ENCODE measurements at places on chromosomes 16 and 17.
A peak's percentile ranks its signal among the peaks of the same experiment; 100 is the strongest.

- DNase-seq: no peak
These were observed 334.8 kb downstream of the MAF start for GRCh38 chr16:79265701-79266100.

DNA sequence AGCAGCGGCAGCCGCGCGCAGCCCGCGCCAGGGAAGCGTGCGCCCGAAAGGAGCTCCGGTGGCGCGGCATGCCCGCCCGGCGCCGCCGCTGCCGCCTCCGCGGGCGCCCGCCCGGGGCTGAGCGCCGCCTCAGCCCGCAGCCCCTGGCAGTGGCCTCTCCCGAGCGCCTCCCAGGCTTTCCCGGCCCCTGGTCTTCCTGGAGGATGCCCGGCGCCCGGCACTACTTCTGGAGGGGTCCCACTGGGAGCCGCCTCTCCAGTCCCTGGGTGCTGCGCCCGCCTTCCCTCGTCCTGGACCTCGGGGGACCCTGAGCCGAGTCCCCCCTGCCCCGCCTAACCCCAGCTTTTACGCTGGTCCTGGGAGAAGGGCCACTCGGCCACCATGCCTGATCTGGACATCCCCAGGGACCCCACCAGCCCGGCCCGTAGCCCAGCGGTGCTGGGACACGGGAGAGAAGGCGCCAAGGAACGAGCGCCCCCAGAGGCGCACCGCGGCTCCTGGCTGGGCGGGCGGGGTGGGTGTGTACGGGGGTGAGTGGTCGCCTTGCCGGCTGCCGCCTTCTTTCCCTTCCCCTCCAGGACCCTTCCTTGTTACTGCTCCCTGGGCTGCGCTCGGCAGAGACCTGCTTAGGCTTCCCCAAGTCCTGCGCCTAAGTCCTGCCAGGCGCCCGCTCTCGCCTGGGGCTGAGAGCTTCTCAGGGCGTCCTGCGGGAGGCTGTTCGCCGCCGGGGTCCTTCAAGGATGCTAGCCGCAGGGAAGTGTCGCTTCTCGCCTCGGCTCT, 704 bp downstream of the ASIC2 start:
- no peak for DNase-seq

DNA sequence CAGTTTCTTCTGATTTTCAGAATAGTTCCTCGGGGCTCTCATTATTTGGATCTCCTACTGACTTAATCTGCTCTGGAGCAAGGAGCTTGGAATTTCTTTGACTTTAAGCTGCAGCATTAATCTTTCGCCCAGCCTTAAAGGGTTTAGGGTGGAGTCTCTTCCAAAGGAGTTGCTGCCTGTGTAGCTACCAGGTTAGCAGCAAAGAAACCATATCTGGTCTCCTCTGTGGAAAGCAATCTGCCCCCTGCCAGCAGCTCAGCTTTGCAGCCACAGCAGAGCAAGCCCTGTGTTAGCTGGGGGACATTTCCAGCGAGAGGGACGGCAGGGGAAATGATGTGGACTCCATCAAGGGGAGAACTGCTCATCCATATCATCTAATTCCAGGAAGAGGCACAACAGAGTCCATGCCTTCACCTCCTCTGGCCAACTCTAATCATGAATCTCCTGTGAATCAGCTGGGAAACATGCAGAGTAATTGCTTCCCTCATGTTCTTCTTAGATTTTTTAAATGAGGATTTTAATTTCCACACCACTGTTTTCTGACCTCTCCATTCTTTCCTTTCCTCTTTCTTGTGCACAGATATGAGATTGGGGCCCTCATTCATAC, 827.6 kb upstream of the CA10 start:
- DNase-seq: no peak

- no peak for DNase-seq
These were observed 12.4 kb downstream of the CNGB1 start for GRCh38 chr16:57958544-57958943.

DNA sequence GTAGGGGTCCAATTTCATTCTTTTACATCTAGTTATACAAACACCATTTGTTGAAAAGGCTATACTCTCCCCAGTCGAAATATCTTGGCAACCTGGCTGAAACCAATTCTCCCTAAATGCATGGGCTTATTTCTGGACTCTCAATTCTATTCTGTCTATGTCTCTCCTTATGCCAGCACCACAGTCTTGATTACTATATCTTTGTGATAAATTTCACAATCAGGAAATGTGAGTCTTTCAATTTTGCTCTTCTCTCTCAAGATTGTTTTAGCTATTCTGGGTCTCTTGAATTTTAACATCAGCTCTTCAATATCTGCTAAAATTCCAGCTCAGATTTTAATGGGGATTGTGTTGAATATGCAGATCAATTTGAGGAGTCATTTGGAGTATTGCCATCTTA, 5.9 kb upstream of the TRIM25 start:
- no peak for DNase-seq

DNA sequence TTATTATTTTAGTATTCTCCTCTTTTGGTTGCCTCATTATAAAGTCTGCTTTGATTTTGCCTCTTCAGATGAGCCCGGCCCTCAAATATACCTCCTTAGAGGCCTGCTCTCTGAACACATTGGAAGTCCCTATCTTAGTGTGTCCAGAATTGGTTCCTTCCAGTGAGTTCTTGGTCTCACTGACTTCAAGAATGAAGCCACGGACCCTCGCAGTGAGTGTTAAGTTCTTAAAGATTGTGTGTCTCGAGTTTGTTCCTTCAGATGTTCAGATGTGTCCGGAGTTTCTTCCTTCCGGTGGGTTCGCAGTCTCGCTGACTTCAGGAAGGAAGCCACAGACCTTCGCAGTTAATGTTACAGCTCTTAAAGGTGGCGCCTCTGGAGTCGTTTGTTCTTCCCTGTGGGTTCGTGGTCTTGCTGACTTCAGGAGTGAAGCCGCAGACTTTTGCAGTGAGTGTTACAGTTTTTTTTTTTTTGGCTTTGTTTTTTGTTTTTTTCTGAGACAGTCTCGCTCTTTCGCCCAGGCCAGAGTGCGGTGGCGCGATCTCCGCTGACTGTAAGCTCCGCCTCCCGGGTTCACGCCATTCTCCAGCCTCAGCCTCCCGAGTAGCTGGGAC, 45.8 kb upstream of the NOS2 start:
- peak; percentile 5 for DNase-seq
